Fibroblast of skin of right biceps (primary cell): ENCODE measurements at places on chromosomes 12 and 14.
A peak's percentile ranks its signal among the peaks of the same experiment; 100 is the strongest.

GRCh38 chr14:103456167-103456835 lies 66.3 kb downstream of the CKB start:
- DNase-seq, result peak; percentile 41

- DNase-seq, result peak; percentile 88
Measured at GRCh38 chr12:29796823-29797263, 13.1 kb upstream of the TMTC1 start.

- peak; percentile 74 for DNase-seq
Measured at GRCh38 chr14:96042248-96042930, 3.2 kb downstream of the C14orf132 start.

GRCh38 chr14:53355581-53356112 lies 202.5 kb upstream of the DDHD1 start:
- peak; percentile 76 for DNase-seq

DNA sequence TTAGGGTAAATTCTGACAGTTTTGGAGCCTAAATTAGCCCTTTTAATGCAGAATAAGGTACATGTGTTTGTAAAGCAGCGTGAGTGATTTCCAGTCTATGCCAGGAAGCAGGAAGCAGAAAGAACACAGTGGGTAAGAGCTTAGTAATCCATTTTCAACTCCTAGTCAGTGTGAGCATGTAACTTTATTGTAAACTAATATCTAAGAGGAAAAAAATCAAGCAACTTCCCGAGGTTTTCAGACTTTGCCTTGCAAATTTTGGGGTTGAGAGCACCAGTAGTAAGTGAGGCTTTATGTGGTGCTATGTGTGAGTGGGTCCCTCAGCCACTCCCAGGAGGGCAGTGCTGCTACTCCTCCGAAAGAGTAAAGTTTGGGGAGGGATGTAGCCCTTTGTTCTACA lies 2.9 kb downstream of the CIPC start:
- DNase-seq, result no peak

- no peak for DNase-seq
Measured at GRCh38 chr14:32682214-32682613, 256.5 kb upstream of the NPAS3 start.

DNA sequence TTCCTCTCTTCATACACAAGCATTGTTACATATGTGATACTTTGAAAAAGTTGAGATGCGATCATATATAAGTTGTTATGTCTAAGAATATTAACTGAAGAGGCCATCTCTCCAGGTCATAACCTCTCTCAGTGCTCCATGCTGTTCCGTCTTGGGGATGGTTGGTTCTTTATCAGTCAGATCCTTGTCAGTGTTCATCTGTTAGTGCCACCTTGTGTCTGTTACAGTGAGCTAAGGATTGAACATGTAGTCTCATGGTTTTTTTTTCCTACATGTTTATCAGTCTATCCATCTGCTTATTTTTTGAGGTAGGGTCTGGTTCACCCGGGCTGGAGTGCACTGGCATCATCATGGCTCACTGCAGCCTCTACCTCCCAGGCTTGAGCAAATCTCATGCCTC lies 30.5 kb downstream of the EP400 start:
- DNase-seq, result no peak

DNA sequence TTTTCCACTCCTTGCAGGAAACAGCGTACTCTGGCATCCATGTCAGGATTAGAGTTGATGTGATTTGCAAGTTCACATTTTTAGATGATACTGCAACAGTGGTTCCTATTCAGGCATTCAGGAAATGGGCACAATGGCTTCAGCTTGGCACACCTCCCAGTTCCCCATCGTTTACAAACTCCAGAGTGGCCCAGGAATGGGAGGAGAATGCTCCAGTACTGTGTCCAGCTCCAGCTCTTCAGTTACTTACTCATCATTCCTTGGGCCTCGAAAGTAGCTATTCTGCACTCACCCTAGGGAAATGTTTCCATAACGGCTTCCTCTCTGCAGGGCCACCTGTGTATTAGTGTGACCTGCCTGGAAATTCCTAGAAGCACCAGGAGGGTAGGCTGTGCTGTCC lies 239.7 kb upstream of the RGS6 start:
- peak; percentile 54 for DNase-seq
